ENCODE measurements at places on chromosomes 5 and 9.

- no peak for DNase-seq
Measured at GRCh38 chr9:91186632-91187108, 175.0 kb downstream of the AUH start.

GRCh38 chr5:151027961-151028479, 7.6 kb downstream of the GPX3 start:
- no peak for DNase-seq

DNA sequence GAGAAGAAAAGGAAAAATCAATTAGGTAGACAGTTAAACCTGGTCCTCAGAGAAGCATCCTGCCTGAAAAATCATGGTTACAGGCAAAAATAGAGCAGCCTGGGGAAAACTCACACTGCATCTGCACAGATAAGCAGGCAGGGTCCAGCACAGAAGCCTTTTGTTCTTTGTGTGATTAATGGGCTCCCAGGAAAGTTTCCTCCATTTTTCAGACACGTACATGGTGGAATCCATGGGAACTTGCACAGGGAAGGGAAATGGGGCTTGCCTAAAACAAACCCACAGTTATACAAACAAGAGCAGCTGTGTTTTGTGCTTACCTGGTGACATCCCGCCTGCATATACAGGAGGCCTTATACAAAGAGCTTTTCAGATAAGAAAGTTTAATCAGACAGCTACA, 243.9 kb upstream of the ATP10B start:
- DNase-seq: no peak

DNA sequence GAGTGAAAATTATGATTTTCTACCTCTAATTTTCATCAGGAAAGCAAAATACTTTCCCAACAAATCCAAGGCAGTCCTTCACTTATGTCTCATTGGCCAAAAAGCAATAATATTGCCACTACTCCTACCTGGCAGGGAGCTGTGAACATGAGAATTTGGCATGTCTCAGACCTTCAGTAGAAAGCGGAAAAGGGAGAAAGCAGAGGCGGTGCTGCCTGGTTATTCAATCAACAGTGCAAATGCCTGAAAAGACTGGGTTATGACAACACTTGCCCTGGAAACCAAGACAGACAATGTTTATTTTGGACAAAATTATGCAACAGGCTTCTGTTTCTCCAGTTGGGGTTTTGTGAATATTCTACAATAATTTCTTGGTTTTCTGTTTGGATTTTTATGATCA, 194.4 kb downstream of the TAF11L14 start:
- no peak for DNase-seq

- no peak for DNase-seq
Measured at GRCh38 chr5:157269165-157269671, 3.3 kb downstream of the CYFIP2 start.

GRCh38 chr9:6564360-6564759, 81.2 kb downstream of the GLDC start:
- no peak for DNase-seq

DNA sequence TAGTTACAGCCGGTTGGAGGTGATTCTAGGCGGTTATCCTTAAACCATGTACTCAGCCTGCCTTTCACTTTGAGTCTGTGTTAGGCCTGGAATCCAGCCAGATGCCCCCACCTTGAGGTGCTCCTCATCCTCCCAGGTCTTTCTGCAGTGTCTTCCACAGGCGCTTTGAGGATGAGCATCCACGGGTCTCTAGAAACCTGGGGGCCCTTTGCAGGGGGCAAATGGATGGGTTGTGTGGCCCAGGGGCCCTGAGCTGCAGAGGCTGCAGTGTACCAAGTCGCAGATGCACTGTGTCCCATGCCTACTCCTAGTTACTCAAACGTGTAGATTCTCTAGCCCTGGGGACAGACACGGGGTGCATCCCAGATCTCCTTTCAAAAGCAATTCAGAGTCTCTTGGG, 242.1 kb upstream of the IRX1 start:
- DNase-seq: no peak

DNA sequence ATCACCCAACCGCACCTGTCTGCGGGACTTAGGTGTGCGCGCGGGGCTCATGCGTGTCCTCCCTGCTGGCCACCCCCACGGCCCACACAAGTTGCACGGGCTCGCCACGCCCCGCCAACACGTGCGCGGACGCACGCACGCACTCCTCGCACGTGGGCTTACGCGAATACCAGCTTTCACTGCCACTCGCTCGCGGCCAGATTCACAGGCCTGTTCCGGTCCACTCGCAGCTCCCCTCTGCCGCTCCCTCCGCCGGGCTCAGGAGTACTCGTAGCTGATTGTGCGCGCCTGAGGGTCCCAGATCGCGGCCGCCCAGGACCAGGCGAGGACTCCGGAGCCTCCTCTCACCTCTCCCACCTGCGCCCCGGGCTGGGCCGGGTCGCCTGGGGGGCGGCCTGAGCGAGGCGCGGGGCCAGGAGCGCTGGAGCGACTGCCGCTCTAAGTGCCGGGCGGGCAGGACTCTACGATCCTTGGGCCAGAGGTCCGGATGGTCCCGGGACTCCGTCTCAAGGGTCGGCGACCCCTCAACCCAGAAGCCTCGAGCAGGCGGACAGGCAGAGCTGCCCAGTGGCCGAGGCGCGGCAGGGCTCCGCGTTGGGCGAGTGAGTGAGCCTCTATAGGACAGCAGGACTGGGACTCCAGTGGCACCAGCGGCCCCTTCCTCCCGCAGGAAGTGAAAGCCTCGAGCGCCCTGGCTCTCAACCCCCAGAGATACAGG, 3.4 kb downstream of the PCDHGC5 start:
- no peak for DNase-seq

Measured in cerebellar nuclear complex (tissue), 1 donor.